ENCODE measurements at places on chromosomes 4 and X. TPM values are rescaled to one million over a fixed set of nuclear protein-coding genes. Genes with fewer than 3 reads are reported as not detected.

RAB9B gene
- total RNA-seq = 0.07 TPM

RNF150 gene
- total RNA-seq = 0.44 TPM

PABPC5 gene
- total RNA-seq = not detected

FAM193A gene
- 31.3 TPM for total RNA-seq

MAGEA11 gene
- not detected for total RNA-seq

PFKFB1 gene
- total RNA-seq = 0.27 TPM

Measured in MCF 10A (cell line).